ENCODE measurements at places on chromosomes 2 and 18.

GRCh38 chr2:18522484-18523146 is 37.8 kb downstream of the RDH14 start:
- no peak for DNase-seq

GRCh38 chr18:7207366-7207915 is 23.4 kb upstream of the LRRC30 start:
- no peak for DNase-seq

DNA sequence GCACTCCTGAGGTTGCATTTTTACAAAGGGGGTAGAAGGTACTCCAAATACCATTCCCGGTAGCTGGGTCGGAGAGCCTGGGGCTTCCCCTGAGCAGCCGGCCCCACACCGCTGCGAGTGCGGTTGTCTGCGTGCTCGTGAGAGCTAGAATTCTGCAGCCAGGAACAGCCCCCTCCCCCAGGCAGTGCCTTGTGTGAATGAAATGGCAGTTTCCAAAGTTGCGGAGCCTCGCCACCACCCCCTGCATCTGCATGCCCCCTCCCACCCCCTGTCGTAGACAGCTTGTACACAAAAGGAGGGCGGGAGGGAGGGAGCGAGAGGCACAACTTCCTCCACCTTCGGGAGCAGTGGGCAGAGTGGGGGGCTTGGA is 1.1 kb downstream of the MYCN start:
- no peak for DNase-seq

GRCh38 chr2:30584116-30584515 is 137.1 kb downstream of the LCLAT1 start:
- DNase-seq: no peak

GRCh38 chr18:70276416-70277191 is 12.2 kb upstream of the SOCS6 start:
- DNase-seq: no peak
